ENCODE measurements at places on chromosomes 12 and 14. TPM values are rescaled to one million over a fixed set of nuclear protein-coding genes. Genes with fewer than 3 reads are reported as not detected.

- no peak for DNase-seq
Observed at GRCh38 chr12:126383506-126383905, 1318.3 kb downstream of the AACS start.

DNA sequence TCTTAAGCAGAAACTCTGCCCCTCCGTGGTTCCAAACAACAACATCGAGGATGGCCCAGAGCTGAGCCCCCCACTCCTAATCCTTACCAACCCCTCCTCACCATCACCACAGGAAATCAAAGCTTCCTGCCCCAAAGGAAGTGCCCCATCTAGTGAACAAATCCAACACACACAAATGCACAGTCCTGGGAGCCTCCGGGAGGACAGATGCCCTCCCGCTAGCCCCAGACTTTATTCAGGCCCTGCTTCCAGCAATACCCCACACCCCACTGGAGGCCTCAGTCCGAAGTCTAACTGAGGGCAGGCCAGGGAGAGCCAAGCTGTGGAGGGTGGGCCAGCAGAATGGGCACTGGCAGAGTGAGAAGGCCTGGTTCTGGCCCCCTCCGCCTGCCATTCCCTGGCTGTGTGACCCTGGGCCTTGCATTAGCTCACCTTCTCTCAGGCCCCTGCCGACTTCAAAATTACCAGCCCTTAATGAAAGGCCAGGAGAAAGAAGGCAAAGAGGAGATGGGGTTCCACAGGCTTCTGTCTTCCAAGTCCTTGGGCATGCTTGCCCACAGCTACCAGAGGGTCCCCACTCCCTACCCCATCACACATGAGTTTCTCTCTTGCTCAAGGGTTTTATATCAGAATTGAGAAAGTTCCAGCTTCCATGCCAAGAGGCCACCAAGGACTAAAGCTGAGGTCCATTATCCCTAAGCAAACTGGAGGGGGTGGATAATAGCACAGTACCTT is 2.3 kb downstream of the HDAC7 start:
- no peak for DNase-seq

DNA sequence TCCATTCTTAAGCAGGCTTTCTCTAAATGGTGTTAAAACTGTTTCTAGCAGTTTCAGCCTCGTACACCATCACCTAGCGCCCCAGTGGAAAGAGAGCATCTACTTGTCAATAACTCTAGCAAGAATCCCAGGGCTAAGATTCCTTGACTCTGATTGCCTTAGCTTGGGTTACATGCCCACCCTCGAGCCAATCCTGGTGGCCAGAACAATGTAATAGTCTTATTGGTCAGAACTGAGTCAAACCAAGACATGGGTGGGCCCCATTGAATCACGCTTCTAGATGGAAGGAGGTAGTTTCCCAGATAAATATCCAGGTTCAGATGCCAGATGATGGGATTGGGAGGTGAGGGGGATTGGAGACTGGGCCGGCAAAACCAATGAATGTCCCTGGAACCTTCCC is 55.9 kb upstream of the MED13L start:
- no peak for DNase-seq

DNA sequence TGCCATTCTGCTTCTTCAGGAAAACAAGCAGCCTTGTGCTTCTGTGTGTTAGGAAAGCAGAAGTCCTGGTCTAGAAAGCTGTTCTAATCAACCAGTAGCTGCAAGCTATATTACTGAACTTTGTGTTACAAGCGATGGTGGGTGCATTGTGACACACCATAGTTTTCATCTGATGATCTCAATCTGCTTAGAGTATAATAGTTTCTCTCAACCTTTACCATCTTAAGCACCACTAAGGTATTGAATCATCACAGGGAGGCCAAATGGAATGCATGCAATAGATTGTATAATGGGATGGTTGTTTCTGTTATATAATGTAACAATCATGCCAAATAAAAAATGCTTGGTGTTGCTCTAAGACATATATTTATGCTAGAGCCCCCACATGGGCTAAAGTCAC is 771.7 kb downstream of the NOVA1 start:
- no peak for DNase-seq

The BAZ2A gene
- total RNA-seq: 110 TPM

GRCh38 chr12:29768372-29768771 is 15.4 kb downstream of the TMTC1 start:
- DNase-seq: no peak

The KRT71 gene
- total RNA-seq: not detected

DNA sequence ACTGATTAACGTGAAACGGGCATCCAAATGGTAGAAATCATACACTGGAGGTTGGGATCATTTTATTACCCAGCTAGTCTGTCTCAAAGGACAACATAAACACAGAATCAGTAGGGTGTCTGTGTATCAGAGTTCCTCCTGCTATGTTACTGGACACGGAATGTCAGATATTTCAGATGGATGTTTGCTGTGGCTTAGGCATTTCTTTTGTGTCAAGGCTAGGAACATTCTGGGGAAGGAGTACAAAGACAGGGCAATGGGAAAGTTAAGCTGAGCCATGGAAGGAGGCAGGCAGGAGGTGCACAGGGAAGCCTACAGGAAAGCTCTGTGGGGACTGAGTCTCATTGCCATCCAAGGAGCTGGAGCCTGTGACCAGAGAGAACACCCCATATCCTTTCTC is 254.6 kb downstream of the C12orf75 start:
- no peak for DNase-seq

DNA sequence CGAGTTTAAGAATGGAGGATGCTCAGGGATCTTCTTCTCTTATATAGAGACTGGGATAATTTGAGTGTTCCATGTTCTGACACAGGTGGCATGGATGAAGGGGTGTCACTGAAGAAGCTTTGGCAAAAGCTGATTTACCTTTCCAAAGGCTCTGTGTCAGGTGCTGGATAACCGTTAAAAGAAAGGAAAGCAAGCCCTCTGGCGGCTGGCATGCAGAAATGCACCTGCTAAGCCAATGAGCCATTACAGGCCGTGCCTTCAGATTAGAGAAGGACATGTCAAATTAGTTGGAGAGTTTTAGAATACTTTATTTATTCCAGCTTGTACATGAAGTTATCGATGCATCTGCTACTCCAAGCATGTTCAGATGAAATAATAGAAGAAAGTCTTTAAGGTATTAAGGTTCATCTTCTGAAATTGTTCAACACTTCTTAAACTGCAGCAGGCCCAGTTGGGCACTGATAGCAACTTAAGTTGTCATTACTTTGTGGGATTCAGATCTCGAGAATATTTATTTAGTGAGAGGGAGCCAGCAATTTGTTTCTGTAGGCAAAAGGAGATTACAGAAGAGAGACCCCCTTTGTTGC is 678.2 kb downstream of the NRXN3 start:
- DNase-seq: no peak

The ALDH1L2 gene
- total RNA-seq: 7.2 TPM

GRCh38 chr12:12445165-12445881 is 88.4 kb downstream of the BORCS5 start:
- no peak for DNase-seq

DNA sequence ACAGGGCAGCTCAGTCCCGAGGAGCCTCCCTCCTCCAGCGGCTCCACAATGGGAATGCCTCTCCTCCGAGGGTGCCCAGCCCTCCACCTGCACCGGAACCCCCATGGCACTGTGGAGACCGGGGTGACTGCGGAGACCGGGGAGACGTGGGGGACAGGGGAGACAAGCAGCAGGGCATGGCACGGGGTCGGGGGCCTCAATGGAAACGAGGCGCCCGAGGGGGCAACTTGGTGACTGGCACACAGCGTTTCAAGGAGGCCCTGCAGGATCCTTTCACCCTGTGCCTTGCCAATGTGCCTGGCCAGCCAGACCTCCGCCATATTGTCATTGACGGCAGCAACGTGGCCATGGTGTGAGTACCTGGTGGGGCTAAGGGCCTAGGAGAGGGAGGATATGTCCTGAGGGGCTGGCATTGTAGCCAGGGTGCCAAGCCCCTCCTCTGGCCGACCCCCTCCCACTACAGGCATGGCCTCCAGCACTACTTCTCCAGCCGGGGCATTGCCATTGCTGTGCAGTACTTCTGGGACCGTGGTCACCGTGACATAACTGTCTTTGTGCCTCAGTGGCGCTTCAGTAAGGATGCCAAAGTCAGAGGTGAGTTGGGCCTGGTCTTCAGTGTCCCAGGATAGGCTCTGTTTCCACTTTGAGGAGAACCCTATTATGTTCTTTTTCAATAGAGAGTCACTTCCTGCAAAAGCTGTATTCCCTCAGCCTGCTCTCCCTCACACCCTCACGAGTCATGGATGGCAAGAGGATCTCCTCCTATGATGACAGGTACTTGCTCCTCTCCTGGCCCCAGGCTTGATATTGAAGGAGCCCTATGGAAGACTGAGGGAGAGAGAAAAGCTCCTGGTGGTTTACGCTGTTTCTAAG is 2.7 kb downstream of the KHNYN start:
- no peak for DNase-seq

DNA sequence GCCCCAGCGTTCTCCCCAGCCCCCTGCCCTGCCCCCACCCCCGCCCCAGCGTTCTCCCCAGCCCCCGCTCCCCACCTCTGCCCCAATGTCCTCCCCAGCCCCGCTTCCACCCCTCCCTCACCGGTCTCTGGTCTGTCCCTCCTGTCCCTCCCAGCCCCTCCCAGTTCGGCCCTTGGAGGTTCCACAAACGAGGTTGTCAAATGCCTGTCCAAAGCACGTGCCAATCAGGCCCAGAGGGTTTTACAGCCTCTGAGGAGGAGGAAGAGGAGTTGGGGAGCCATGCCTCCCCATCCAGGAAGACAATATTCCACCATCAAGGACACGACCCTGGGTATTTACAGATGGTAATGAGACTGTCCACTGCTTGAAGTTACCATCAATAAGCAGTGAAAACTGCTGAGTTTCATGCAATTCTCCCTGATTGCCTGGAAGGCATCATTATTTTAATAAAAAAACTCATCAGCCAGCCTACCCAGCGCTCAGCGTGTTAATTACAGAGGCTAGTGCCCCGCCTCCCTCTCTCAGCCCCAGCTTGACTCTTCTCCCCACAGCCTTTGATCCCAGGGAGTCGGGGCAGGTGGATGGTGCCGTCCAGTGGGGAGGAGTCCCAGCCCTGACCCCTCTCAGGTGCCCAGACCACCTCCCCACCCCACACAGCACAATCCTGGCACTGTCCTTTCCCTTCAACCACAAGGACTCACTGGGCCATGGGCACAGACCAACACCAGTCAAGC is 30.6 kb upstream of the C14orf180 start:
- peak; percentile 33 for DNase-seq

DNA sequence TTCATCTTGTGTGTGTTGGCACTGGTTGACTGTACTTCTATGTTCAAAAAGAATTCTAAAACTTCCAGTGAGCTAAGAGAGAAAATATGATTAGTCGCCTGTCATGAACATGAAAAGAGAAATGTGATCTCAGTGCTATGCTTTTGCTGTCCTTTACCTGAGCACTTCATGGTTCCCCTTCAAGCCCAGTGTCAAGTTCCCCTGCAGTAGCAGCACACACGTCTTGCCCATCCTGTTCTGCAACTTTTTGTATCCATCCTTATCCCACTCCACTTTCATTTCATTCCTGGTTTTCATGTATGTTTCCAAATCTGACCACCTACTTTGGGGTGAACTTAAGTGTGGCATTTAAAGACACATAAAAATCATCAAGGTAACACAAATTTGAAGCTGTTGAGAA is 848.0 kb upstream of the USP15 start:
- no peak for DNase-seq

- DNase-seq: no peak
Observed at GRCh38 chr12:21962236-21962635, 21.0 kb upstream of the ABCC9 start.

The CIDEB gene
- total RNA-seq: not detected

DNA sequence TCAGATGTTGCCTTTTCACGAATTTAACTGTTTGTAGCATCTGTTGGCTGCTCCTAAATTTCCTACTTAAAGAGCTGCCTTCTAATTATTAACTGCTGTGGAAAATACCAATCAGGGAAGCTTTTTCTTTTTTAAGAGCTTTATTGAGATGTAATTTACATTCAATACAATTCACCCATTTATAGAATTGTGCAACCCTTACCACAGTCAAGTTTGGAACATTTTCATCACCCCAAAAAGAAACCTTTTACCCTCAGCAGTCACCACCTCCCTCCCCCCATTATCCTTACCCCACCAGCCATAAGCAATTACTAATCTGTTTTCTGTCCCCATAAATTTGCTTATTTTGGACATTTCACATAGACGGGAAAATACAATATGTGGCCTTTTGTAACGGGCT is 1.4 kb downstream of the PCNX4 start:
- DNase-seq: no peak

GRCh38 chr14:20302042-20302755 is 3.6 kb downstream of the TTC5 start:
- DNase-seq: no peak

DNA sequence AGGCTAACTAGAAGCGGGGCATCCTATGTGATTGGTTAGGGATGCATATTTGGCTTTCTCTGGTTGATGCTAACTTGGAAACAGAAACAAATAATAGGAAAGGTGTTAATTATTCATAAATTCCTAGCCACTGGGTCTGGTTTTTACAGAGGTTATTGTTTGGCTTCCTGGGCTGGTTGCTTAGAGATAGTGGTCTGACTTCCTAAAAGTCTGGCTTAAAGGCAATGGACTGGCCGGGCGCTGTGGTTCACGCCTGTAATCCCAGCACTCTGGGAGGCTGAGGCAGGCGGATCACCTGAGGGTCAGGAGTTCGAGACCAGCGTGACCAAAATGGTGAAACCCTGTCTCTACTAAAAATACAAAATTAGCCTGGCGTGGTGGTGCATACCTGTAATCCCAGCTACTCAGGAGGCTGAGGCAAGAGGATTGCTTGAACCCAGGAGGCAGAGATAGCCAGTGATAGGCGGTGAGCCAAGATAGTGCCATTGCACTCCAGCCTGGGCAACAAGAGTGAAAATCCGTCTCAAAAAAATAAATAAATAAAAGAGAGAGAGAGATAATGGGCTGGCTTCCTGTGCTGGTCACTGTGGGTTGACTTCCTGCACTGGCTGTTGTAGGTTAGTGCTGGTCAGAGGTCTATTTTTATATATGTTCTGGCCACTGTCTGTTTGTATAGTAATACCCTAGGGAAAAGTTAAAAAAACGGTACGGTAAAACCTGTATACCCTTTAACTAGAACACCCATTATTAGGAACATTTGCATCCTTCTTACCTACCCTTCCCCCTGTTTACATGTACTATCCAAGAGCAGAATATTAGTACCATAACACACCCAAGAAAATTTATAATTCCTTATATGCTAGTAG is 24.1 kb downstream of the OR6S1 start:
- no peak for DNase-seq

- no peak for DNase-seq
Observed at GRCh38 chr12:79300199-79300568, 390.6 kb downstream of the PAWR start.

The NXPH4 gene
- 1.7 TPM for total RNA-seq

Data from H1 (cell line).